ENCODE measurements at places on chromosomes 6 and 20. TPM values are rescaled to one million over a fixed set of nuclear protein-coding genes. Genes with fewer than 3 reads are reported as not detected.

- no peak for DNase-seq
- peaks cover 7% of the 10 kb centered on the region for H3K27me3 ChIP-seq
- H3K4me1 ChIP-seq, result no peaks in the 10 kb centered on the region
- H3K4me3 ChIP-seq, result no peak overlapping the region
Measured at GRCh38 chr20:61731363-61732181, 334.1 kb downstream of the TAF4 start.

Gene BPI
- total RNA-seq, result not detected

Gene CCN5
- not detected for total RNA-seq

Gene SLPI
- total RNA-seq, result 0.67 TPM

DNA sequence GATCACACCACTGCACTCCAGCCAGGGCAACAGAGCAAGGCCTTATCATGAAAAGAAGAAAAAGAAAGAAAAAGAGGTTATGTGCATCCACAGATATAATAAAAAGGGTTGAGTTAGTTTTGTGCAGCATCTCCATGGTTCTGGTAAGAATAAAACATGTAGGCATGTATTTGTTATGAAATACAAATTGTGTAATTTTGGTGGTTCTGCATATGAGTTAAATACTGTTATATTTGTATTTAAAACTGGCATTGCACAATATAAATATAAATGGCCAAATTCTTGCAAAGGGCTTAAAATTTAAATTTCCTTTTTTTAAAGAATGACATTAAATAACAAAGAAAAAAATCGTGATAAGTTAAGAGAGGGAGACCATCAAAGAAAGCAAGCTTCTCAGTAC is 159.1 kb upstream of the PREP start:
- no peaks in the 10 kb centered on the region for H3K36me3 ChIP-seq
- H3K27me3 ChIP-seq, result peaks cover 20% of the 10 kb centered on the region
- no peaks in the 10 kb centered on the region for H3K4me1 ChIP-seq
- H3K4me3 ChIP-seq, result no peak overlapping the region
- H3K27ac ChIP-seq, result no peak overlapping the region

DNA sequence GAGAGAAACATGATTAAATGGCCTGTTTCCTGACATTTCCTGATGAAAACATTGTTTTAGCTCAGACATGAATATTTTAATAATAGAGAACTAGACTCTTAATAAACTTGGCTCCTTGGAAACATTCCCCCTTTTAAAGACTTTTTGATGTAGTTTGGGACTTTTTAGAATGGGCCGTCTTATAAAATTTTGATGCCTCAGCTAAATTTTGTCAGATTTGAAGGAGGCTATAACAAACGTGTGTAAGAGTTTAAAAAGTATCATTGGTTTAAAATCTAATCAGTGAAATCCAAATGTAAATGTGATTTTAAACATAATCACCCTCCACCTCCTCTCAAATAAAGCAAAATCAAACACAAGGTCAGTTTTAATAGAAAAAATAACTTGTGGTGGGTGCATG is 200.9 kb downstream of the CLIC5 start:
- peaks cover 9% of the 10 kb centered on the region for H3K27me3 ChIP-seq
- no peak for DNase-seq
- no peak overlapping the region for H3K4me3 ChIP-seq
- H3K27ac ChIP-seq, result no peak overlapping the region

DNA sequence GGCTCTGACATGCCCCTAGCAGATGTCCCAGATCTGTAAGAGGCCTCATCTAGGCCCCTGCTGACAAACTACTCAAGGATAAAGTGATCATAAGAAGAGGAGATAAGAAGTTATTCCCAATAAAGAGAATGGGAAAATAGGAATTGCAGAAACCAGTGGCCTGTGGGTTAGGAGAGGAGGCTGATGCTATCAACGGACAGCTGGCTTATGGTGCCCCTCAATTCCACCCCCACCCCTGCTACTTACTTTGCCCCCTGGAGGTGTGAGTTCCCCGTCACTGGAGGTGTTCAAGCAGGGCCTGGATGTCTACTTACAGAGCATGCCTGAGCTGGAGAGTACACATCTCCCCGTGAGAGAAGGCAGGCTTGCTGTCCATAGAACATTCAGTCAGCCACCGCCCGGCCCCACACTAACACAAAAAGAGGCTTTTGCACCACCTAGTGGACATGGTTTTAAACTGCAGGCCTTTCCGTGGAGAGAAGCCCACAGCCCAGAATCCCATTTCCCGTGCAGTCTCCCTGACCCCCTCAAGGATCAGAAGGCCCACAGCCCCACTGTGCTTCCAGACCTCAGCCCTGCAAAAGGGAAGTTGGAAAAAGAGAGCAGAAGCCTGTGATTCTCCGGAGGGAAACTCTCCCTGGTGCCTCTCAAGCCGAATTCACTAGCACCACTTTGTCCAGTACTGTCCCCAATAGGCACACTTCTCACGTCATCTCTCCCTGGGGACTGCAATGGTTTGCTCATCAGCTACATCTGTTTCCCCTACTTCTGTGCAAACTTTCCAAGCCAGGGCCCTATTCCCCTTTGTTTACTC is 23.8 kb upstream of the BNIP5 start:
- H3K36me3 ChIP-seq, result no peaks in the 10 kb centered on the region
- H3K4me1 ChIP-seq, result peaks cover 9% of the 10 kb centered on the region
- H3K4me3 ChIP-seq, result no peak overlapping the region

DNA sequence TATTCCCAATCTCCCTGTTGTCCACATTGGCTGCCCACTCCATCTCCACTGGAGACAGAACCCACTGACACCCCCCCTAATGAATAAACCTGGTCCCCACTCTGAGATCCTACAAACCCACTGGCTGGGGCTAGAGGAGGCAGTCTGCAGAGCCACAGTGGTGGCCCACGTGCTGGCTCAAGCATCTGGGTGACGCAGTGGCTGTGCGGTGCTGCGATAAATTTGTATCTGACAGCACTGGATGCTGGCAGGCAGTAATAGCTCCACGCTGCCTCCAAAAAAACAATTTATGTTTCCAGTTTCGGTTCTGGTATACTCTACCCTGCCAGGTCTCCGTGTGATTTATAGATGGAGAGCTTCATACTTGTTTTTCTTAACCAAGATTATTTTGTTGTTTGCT is 87.1 kb upstream of the SYNDIG1 start:
- no peak overlapping the region for H3K27ac ChIP-seq
- no peaks in the 10 kb centered on the region for H3K36me3 ChIP-seq
- H3K4me1 ChIP-seq, result no peaks in the 10 kb centered on the region
- no peak overlapping the region for H3K4me3 ChIP-seq
- DNase-seq, result no peak

- no peak overlapping the region for H3K27ac ChIP-seq
- no peak overlapping the region for H3K4me3 ChIP-seq
- peaks cover 3% of the 10 kb centered on the region for H3K4me1 ChIP-seq
- no peak for DNase-seq
Measured at GRCh38 chr6:166558156-166559005, 28.1 kb downstream of the RAMACL start.

- H3K27ac ChIP-seq, result no peak overlapping the region
- H3K36me3 ChIP-seq, result peaks cover 96% of the 10 kb centered on the region
- H3K4me1 ChIP-seq, result no peaks in the 10 kb centered on the region
- H3K27me3 ChIP-seq, result no peaks in the 10 kb centered on the region
- no peak overlapping the region for H3K4me3 ChIP-seq
- no peak for DNase-seq
Measured at GRCh38 chr6:143505111-143505510, 6.4 kb downstream of the FUCA2 start.

Gene VPS16
- total RNA-seq, result 24.7 TPM

GRCh38 chr6:87151781-87152525 is 3.4 kb upstream of the ZNF292 start:
- H3K36me3 ChIP-seq, result no peaks in the 10 kb centered on the region
- H3K27ac ChIP-seq, result no peak overlapping the region
- H3K27me3 ChIP-seq, result peaks cover 3% of the 10 kb centered on the region
- no peak overlapping the region for H3K4me3 ChIP-seq

Gene PI16
- total RNA-seq, result 0.18 TPM

GRCh38 chr6:20943922-20944321 is 409.7 kb downstream of the CDKAL1 start:
- H3K36me3 ChIP-seq, result no peaks in the 10 kb centered on the region
- H3K4me1 ChIP-seq, result no peaks in the 10 kb centered on the region
- H3K27ac ChIP-seq, result no peak overlapping the region

DNA sequence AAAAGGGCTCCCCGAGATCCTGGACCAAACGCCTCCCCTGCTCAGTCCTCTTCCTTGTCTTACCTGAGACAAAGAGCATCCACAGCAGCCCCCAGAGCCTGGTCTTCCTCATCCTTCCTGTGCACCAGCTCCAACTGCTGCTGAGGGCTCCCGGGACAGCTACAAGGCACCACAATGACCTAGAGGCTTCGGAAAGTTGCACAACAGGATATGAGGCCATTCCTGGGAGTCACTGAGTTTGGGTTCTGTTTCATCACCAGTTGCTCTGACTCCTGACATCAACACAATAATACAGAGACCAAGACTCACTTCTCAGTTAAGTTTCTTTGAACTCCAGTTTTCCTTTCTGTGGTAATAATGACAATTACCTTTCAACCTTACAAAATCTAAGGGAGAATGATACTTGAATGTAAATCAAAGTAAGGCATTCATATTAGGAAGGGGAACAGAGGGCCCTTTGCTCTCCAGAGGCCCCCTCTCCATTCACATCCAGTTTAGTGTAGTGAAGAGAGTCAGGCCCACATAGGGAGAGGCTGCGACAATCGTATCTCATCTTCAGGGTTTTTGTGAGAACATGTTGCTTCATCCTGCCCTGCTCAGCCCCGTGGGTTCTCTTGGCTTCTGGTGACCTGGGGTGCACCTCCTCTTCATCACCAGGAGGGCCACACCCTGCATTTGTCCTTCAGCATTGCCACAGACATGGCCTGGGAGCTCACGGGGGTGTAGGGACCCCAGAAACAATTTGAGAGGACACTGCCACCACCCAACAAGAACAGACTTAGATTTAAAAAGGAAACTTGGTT is at the start of gene TREM1:
TSS of gene TREM1 (minus strand) at position 139 of the 803 bp plus-strand sequence. CDS start at position 112, 27 bp downstream.
- no peak for DNase-seq
- H3K4me1 ChIP-seq, result no peaks in the 10 kb centered on the region
- peaks cover 2% of the 10 kb centered on the region for H3K27me3 ChIP-seq
- H3K36me3 ChIP-seq, result no peaks in the 10 kb centered on the region
- H3K27ac ChIP-seq, result no peak within 1 kb of the TSS
- no peak within 1 kb of the TSS for H3K4me3 ChIP-seq

DNA sequence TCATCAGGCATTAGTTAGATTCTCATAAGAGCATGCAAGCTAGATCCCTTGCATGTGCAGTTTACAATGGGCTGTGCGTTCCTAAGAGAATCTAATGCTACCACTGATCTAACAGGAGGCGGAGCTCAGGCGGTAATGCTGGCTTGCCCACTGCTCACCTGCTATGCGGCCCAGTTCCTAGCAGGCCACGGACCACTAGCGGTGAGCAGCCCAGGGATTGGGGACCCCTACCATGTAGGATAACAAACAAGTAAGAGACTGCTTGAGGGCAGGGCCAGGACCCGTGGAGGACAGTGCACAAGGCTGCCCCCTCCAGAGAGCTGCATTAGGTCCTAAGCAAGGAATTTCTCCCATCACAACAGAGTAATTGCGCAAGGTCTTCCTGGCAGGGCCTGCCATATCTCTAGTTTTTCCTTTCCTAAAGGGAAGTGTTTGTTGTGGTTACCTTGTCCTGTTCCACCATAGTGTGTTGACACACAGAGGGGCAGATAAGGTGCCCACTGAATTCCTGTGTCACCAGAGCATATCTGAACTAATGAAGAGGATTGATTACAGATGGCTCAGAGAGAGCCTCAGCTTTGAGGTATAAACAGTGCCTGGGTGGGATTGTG is 58.0 kb downstream of the PACRG start:
- H3K27ac ChIP-seq, result no peak overlapping the region
- H3K4me1 ChIP-seq, result no peaks in the 10 kb centered on the region
- H3K4me3 ChIP-seq, result no peak overlapping the region
- DNase-seq, result no peak
- H3K27me3 ChIP-seq, result no peaks in the 10 kb centered on the region
- no peaks in the 10 kb centered on the region for H3K36me3 ChIP-seq

GRCh38 chr6:157688960-157689599 is 134.0 kb upstream of the SNX9 start:
- H3K36me3 ChIP-seq, result no peaks in the 10 kb centered on the region
- no peak overlapping the region for H3K4me3 ChIP-seq
- DNase-seq, result peak; percentile 49
- H3K4me1 ChIP-seq, result peaks cover 7% of the 10 kb centered on the region

Gene ATXN1
- 0.60 TPM for total RNA-seq

Gene PHACTR1
- 25.3 TPM for total RNA-seq

DNA sequence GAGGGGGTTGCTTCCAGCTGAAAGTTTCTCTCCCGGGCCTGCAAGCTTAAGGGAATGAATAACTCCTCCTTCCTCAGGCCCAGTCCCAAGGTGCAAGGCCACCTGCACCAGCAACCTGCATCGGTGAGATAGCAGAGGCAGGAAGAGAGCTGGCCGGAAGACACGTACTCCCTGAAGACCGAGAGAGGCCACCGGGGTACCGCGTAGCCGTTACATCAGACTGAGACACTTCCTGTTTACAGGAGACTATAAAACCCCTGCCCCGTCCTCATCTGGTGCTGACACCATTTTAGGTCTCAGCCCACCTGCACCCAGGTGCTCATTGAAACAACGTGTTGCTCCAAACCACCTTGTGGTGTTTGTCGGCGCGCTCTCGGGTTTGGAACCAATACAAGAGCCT is 60.5 kb upstream of the PRND start:
- no peaks in the 10 kb centered on the region for H3K4me1 ChIP-seq
- H3K4me3 ChIP-seq, result no peak overlapping the region
- no peaks in the 10 kb centered on the region for H3K36me3 ChIP-seq
- peak; percentile 16 for DNase-seq
- no peak overlapping the region for H3K27ac ChIP-seq

GRCh38 chr6:16007146-16007545 is 121.7 kb upstream of the MYLIP start:
- no peak overlapping the region for H3K27ac ChIP-seq
- no peak overlapping the region for H3K4me3 ChIP-seq
- DNase-seq, result no peak
- peaks cover 32% of the 10 kb centered on the region for H3K4me1 ChIP-seq
- no peaks in the 10 kb centered on the region for H3K36me3 ChIP-seq
- no peaks in the 10 kb centered on the region for H3K27me3 ChIP-seq

GRCh38 chr20:17822540-17823408 is 123.0 kb downstream of the BANF2 start:
- H3K36me3 ChIP-seq, result no peaks in the 10 kb centered on the region
- H3K27me3 ChIP-seq, result peaks cover 5% of the 10 kb centered on the region
- H3K4me1 ChIP-seq, result no peaks in the 10 kb centered on the region
- H3K27ac ChIP-seq, result no peak overlapping the region
- no peak for DNase-seq

Gene TXNDC5
- 137 TPM for total RNA-seq

DNA sequence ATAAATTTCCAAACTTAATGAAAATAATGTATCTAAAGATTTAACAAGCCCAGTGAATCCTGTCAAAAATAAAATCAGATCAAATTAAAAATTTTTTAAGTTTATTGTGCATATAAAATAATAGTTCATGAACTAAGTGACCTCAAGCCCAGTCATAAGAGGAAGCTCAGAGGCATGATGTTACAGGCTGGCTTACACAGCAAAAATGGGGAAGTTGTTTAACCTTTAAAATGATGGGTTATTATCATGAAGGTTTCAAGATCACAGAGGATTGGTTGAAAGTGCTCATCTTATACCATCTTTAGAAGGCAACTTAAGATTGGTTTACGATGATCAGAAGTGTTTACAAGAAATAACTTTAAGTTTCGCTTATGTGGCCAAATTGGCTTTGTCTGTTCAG is 102.5 kb downstream of the PAK5 start:
- H3K4me1 ChIP-seq, result no peaks in the 10 kb centered on the region
- no peaks in the 10 kb centered on the region for H3K36me3 ChIP-seq
- no peaks in the 10 kb centered on the region for H3K27me3 ChIP-seq
- H3K27ac ChIP-seq, result no peak overlapping the region

GRCh38 chr20:9280666-9281065 is 211.8 kb downstream of the PLCB4 start:
- DNase-seq, result no peak
- H3K27me3 ChIP-seq, result no peaks in the 10 kb centered on the region
- no peak overlapping the region for H3K4me3 ChIP-seq
- no peak overlapping the region for H3K27ac ChIP-seq
- H3K4me1 ChIP-seq, result no peaks in the 10 kb centered on the region
- H3K36me3 ChIP-seq, result no peaks in the 10 kb centered on the region

Gene SLC24A3
- not detected for total RNA-seq
